Activated T-cell treated with anti-CD3 and anti-CD28 coated beads for 24 hours (primary cell): ENCODE measurements at places on chromosomes 1 and 21.

- no peak for DNase-seq
Measured at GRCh38 chr21:18602711-18603110, 199.1 kb upstream of the TMPRSS15 start.

DNA sequence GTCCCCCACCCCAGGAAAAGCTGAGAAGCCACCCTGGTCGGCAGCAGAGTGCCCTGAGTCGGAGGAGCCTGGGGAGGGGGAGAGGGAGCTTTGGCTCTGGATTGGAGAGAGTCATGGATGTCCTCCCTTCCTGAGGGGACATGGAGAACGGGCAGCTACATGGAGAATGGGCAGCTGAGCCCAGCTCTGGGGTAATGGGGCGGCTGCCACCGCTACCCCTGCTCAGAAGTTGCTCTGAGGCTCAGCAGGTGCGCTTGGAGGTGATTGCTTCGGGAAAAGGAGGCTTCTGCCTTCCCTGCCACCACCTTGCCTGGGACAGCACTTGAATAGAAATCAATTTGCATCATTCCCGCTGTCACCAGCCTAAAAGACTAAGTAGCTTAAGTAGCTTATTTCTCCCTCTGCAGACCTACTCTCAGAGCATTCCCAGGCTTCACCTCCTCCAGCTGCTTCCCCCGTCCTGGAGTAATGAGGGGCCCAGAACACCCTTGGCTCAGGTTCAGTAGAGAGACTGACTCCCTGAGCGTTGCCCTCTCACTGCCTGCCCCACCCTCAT, 8.3 kb downstream of the DISP3 start:
- no peak for DNase-seq

- DNase-seq = no peak
Measured at GRCh38 chr1:235953801-235954200, 87.1 kb upstream of the LYST start.

DNA sequence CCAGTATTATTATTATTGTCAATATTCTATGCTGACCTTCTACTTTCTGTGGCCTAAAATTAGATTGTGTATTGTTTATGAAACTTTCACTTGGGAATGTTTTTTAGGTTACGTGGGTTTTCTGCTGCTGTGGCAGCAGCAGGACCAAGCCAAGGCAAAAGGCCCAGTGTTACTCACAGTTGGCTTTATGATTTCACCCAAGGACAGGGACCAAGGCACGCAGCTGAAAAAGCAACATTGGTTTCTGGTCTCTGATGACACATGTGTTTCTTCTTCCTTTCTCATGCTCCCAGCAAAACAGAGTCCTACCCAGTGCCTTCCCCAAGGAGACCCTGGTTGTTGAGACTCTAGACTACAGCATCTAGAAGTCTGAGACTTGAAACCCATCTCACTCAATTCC, 413.7 kb downstream of the SETD4 start:
- no peak for DNase-seq

- DNase-seq = no peak
Measured at GRCh38 chr1:37676281-37677142, 15.8 kb upstream of the CDCA8 start.

DNA sequence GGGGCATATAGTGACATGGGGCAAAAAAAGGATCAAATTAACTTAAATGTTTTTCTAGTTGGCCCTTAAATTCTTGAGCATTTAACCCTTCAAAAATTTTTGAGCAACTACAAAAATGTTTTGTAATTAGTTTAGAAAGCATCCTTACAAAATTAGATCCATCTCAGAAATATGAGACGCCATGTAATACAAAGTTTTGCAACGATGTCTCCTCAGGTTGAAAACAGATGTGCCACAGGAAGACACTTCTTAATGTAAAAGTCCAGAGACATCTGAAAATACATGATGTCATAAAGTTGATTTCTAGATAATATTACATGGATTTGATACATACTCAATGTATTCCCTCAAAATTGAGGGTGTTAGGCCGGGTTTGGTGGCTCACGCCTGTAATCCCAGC, 37.5 kb downstream of the CD46 start:
- no peak for DNase-seq

GRCh38 chr1:175383239-175383638, 190.7 kb upstream of the KIAA0040 start:
- DNase-seq = no peak

GRCh38 chr1:199113265-199113869, 474.5 kb downstream of the PTPRC start:
- DNase-seq = peak; percentile 58

GRCh38 chr1:34640654-34641401, 114.0 kb upstream of the GJB5 start:
- DNase-seq = no peak

DNA sequence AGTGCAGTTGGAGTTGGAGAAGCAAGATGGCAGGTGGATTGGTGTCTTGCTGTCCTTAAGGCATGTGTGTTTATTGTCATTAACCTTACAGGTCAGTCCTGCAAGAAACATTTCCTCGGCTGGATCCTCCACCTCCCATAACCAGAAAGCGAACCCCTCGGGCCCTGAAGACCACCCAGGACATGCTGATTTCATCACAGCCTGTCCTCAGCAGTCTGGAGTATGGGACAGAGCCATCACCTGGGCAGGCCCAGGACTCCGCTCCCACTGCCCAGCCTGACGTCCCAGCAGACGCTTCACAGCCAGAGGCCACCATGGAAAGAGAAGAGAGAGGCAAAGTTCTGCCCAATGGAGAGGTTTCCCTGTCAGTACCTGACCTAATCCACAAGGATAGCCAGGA, 1.6 kb downstream of the C1orf226 start:
- no peak for DNase-seq

GRCh38 chr1:51322417-51323101, 7.8 kb downstream of the TTC39A start:
- no peak for DNase-seq

GRCh38 chr1:161192476-161193465, 6.1 kb downstream of the ADAMTS4 start:
- peak; percentile 57 for DNase-seq

DNA sequence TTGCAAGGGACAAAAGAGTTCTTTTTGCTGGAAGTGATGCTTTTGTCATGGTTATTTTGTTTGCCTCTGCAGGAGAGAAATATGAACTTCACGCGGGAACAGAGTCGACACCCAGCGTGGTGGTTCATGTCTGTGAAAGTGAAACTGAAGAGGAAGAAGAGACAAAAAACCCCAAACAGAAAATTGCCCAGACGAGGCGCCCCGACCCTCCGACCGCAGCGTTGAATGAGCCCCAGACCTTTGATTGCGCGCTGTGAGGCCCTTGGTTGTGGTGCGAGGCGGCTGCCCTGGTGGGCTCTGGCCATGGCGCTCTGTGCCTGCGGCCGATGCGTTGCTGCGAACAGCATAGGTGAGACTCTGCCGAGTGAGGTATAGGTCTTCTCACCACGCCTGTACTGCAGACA, 20.9 kb upstream of the NCMAP start:
- peak; percentile 66 for DNase-seq
